Stomach (tissue), 19 donors: ENCODE measurements at places on chromosomes 4 and X. TPM values are rescaled to one million over a fixed set of nuclear protein-coding genes. Genes with fewer than 3 reads are reported as not detected.

- DNase-seq, result no peak
Measured at GRCh38 chr4:85500110-85500867, 25.3 kb downstream of the ARHGAP24 start.

GRCh38 chr4:62126064-62126732 is 926.1 kb downstream of the ADGRL3 start:
- no peak for DNase-seq

DNA sequence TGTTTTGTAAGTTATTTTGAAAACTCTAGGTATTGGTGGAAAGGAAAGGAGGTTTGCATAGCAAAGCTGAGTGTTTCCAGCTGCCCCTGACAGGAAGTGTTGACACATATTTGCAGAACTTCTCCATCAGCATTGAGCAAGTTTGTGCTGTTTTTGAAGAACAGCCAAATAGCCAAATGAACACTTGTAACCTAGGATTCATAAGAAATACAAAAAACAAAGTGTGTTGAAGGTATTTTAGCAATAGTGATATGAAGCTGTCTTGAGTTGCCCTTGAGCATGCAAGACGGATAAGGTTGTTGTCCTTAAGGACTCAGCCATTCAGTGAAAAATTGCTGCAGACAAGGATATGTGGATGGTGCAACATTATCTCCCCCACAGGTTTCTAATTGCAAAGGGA is 68.3 kb upstream of the PGM2 start:
- no peak for DNase-seq

GRCh38 chr4:109648266-109648996 is 54.8 kb downstream of the CASP6 start:
- DNase-seq, result peak; percentile 23

DNA sequence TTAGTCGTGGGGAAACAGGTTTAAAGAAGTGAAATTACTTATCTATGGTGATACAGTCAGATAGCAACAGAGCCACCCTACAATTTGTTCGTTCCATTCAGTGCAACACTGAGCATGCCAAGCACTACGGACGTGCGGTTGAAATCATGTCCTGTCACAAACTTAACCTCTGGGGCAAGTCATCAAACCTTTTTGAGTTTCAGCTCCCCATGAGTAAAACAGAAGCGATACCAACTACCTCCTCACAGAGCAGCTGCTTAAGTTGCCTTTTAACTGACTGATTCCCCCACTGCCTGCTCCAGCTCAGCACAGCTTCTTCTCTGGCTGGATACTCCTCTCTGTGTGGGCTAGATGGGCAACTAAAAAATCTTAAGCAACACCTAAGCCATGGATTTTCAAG is 36.0 kb downstream of the LHFPL1 start:
- DNase-seq, result no peak

DNA sequence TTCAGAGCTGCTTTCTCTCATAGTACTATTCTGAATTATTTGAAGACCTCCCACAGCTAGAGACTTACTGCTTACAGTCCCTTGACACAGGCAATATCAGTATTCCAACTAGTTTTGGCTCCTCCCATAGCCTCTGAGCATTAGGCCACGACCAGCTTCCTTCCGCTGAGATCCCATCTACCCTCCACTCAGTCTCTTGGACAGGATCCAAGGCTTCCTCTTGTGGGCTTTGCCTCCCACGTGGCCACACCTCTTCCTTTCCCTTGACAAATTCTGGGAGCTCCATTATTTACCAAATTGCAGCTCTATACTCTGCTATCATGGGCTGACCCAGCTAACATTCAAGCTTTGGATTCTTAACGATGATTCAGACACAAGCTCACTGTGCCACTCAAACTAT is 470.4 kb upstream of the GALNT7 start:
- DNase-seq, result no peak

The ARMCX2 gene
- total RNA-seq, result 35.3 TPM

The KIAA1210 gene
- 44.3 TPM for total RNA-seq

DNA sequence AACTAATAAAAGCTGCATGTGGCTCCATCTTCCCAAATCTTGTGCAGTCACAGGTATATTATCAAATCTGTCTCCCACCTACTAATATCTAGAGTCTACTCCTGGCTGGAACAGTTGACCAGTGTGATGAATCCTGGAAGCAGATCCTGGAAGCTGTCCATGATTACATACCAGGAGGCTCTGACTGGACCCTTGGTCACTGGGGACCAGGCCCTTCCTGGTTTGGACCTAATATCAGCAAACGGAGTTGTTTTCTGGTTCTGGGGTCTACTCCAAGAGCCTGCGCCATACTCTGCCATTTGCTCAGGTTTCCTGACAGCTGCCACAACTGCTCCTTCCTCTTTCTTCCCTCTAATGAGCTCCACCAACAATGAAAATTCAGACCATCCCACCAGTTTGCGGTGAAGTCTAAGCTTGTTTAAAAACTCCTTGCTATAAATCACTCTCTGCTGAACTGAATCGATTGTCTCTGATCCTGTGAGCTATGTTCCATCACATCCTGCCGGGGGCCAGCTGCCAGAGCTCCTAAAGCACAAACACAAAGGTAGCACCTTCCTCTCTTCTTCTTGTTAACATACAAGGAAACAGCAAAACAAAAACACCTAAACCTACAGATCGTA is 114.2 kb downstream of the PALLD start:
- no peak for DNase-seq

DNA sequence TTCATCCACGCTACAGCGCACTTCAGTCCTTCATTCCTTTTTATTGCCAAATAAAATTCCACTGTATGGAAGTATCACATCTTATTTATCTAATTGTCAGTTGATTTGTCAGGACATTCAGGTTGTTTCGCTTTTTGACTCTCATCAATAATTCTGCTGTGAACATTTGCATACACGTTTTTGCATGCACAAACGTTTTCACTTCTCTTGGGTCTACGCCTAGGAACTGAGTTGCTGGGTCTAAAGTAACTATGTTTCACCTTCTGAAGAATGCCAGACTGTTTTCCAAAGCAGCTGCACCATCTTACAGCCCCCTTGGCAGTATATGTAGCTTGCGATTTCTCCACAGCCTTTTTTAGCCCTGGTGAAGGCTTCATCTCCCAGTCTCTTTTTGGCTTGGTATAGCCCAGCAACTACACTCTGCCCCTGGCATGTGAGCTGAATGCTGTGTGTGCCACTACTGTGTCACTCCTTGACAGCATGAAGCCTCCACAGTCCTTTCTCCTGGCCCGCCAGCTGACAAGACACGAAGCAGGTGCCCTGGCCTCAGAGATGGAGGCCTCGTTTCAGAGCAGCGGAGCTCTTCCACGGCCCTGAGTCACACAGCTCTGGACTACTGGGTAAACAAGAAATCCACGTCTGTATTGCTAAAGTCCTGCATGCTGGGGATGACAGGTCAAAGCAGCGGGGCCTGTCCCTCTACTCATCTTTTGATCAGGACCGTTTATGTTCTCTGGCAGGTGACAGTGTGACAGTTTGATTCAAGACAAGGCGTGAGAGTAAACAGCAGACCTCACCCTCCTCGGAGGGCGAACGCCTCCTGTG is 75.5 kb downstream of the NSUN7 start:
- DNase-seq, result no peak

The AREG gene
- total RNA-seq, result 17.1 TPM

- DNase-seq, result no peak
Measured at GRCh38 chrX:7228226-7228625, 80.3 kb upstream of the PUDP start.

- DNase-seq, result peak; percentile 56
Measured at GRCh38 chr4:47531241-47531953, 46.3 kb downstream of the ATP10D start.

DNA sequence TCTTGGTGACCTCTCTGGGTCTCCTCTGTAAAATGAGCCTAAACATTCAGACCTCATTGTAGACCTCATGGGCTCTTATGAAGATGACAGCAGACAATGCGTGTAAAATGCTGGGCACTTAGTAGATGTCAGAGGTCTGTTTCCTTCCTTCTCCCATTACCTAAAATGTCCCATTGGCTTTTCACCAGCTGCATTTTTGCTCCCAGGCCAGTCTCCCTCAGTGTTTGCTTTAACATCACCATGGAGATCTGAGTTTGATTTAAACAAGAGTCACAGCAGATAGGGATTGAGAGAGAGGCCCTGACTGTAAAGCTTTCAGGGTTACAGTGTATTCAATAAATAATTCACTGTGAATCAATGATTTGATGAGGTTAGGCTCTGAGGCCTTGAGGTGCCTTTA is 24.3 kb downstream of the PSAPL1 start:
- peak; percentile 88 for DNase-seq

DNA sequence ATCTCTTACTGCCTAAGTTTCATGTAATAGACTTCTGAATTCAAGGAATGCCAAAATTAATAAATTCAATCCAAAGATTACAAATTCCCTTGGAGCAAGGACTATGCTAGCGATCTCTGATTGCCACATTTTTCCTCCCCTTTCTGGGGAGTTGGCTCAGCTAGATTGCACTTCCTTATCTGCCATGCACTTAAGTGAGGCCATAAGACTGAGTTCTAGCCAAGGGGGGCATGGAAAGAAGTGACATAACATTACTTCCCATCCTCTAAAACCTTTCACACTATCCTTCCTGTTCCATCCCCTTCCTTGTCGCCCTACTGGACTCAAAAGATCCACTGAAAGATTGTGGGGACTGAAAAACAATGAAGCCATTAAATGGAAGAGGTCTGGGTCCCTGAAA is 53.8 kb upstream of the TXK start:
- DNase-seq, result no peak

DNA sequence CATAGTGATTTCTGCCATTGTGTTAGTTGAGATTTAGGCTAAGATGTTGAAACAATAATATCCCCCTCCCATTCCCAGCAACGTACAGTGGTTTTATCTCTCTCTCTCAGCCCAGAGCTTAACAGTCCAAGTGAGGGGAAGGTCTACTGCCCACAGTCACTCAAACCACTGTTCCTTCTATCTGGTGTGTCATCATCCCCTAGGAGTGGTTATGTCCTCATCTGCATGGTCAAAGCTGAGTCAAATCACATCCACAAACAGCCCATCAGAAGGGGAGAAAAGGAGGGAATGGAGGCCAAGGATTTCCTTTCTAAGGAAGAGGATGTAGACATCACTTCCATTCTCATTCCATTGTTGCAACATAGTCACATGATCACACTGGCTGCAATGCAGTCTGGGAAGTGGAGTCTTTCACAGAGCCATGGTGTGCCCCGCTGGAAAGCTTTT is 42.8 kb upstream of the CHRNA9 start:
- no peak for DNase-seq

The CASP6 gene
- 2.3 TPM for total RNA-seq

DNA sequence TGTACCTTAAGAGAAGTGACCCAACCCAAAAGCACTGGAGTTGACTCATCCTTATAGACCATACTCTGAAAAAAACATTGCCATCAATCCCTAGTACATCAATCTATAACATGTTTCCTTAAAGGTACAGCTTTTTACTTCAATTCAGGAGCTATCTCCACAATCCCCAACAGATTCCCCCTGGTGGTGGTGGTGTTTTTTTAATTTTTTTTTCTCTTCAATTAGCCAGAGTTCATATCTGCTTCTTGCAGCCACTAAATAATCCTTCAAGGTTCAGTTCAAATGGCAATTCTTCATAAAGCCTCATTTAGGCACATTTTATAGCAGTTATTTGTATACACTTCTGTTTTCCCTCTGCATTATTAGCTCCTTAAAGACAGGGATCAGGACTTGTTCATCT is 60.7 kb upstream of the KDR start:
- no peak for DNase-seq

The NEUROG2 gene
- not detected for total RNA-seq

DNA sequence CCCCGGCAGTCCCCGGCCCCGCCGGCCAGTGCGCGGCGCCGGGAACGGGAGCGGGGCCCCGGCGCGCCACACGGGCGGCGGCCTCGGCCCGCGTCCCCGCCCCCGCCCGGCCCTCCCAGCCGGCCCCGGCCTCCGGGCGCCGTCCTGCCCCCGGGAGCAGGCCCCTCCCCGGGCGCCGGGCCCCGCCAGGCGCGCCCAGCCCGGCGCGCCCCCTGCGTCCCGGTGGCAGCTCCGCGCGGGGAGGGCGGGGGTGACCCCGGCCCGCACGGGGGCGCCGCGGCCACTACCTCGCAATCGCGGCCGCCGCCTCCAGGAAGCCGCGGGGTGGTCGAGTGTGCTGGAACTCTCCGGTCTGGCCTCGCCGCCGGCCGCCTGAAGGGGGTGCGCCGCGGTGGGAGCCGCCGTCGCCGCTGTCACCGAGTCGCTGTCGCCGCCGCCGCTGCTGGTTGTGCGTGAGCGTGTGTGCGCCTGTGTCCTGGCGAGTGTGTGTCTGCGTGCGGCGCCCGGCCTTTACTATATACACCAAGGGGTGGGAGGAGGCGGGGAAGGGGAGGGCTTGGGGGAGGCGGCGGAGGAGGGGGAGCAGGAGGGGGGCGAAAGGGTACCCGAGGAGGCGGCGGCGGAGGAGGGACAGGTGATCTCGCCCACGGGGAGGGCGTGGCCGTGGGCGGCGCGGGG is at the start of gene RAI2:
RAI2 (minus strand) TSS at position 488 of the 678 bp plus-strand sequence. CDS start 59,288 bp downstream, outside the sequence.
- DNase-seq, result peak; percentile 69

The STK32B gene
- total RNA-seq, result 4.3 TPM

- no peak for DNase-seq
Measured at GRCh38 chr4:25870081-25870480, 7.3 kb upstream of the SEL1L3 start.

GRCh38 chrX:134004084-134004483 is 18.7 kb upstream of the GPC3 start:
- no peak for DNase-seq

The FOXO4 gene
- 31.4 TPM for total RNA-seq

DNA sequence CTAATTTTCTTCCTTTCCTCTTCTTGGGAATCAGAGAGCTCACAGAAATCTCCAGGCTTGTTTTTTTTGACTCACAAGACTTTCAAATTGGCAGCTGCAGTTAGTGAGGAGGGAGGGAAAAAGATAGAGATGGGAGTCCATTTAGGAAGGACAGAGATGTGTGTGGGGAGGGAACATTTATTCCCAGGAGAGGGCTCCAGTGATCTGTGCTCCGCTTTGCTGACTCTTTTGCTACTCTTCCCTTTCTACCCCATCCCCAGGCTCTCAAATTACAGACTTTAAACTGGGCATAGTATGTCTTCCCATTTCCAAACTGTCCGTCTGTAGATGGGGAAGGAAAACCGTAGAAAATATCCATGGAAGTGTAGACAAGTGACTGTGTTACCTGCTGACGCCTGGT is 39.1 kb upstream of the UCP1 start:
- DNase-seq, result no peak

The ASMT gene
- not detected for total RNA-seq
